ENCODE measurements at places on chromosomes 2 and 18.

DNA sequence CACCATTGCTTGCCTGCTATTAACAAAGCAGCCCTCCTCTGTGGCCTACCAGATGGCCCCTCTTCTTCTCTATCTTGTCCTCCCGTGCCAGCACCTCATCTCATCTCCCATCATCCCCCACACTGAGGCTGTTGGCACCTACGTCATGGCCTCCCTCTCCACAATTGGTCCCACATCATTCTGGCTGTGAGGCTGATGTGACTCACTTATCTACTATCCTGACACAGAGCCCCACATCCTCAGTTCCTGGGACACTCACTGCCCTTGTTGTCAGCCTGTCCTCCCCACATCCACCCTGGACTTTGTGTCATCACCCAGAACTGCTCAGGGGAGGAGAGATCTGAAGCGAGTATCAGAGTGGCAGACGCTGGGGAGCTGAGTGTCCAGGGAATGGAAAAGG, 102.9 kb downstream of the MRO start:
- DNase-seq, result no peak

DNA sequence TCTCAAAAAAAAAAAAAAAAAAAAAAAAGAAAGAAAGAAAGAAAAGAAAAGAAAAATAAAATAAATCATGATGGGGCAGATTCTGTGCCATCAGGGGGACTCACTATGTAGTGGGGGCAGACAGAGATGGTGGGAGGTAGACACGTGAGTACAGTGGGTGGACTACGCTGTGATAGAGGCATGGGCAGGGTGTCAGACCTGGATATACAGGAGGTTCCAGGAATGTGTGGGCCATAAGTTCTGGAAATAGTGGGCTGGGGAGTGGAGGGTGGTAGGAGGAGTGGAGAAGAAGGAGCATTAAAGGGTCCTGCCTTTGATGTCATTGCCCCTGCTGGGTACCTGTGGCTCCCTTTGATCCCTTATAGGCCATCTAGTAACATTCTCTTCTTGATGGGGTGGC, 8.8 kb upstream of the WNT6 start:
- no peak for DNase-seq

DNA sequence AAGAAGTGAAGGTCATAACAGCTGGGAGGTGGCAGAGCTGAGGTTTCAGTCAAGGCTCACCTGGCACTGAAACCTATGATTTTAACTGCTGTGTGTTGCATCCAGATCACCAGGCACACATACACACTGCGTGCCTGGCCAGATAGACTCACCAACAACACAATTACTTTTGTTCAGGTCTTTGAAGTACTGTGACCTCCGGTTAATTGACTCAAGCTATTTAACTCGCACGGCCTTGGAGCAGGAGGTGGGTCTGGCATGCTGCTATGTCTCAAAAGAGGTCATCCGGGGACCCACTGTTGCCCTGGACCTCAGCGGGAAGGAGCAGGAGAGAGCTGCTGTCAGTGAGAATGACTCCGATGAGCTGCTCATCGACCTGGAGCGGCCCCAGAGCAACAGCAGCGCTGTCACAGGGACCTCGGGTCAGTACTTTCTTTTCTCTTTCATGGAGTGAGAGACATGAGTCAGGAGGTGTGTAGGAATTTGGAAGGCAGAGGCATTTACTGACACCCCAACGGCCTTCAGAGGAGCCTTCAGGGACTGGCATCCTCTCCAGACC, 104.1 kb downstream of the ESCO1 start:
- no peak for DNase-seq

DNA sequence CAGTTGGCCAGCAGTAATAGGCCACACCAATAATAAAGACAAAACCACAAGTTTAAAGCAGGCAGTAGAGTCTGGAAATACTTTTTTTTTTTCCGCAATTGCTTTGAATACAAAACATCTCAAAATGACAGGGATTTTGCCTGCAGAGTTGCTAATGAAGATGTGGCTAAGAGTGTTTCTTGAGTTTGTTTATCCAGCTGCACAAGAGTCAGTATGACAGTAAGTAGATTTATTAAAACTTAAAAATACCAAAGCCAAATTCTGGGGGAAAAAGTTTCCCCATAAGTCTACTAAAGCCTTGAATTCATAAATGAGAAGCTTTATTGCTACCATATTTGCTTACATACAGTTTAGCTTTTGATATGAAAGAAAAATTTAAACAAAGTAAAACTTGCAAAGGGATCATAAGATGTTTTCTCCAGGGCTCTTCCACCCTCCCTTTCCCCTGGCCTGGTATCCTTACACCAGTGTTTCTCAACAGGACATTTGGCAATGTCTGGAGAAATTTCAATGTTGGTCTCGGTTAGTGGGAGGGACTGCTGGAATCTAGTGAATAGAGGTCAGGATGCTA, 3.9 kb upstream of the DSEL start:
- DNase-seq, result no peak

DNA sequence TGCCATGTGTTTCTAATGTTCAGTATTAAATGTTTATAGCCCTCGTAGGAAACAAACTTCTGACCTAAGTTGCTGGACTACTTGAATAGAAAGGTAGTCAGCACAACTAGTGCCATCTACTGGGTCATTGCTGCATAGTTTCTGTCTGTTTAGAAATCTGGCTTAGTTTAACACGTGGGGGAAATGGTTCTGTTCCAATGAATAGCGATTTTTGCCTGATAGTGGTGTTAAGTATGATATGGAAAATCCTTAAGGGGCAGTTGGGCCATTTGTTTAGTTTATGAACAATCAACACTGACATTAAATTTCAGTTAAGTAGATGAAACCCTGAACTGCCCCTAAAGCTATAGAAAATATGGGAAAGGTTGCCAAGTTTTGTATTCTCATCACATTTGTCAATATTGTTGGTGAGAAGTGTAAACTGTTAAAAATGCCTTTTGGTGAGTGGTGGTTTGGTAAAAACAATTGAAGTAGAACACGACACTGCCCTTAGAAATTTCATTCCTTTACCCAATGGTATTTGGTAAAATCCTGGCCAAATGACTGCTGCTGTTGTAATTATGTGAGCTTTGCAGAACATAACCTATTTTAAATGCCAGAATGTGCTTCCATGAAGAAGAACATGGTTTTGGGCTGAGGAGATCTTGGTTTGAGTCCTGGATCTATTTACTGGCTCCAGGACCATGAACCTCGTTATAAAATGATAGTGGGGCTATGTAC, 13.2 kb downstream of the NABP1 start:
- no peak for DNase-seq
